ENCODE measurements at places on chromosomes 6 and 20.

GRCh38 chr6:136737374-136737844 is 54.9 kb downstream of the MAP3K5 start:
- DNase-seq, result no peak

- no peak for DNase-seq
These were observed 46.9 kb downstream of the OGFRL1 start for GRCh38 chr6:71335544-71335943.

- no peak for DNase-seq
These were observed 11.9 kb downstream of the MDFI start for GRCh38 chr6:41650120-41650519.

- DNase-seq, result no peak
These were observed 50.7 kb downstream of the SYNJ2 start for GRCh38 chr6:158032354-158032733.

DNA sequence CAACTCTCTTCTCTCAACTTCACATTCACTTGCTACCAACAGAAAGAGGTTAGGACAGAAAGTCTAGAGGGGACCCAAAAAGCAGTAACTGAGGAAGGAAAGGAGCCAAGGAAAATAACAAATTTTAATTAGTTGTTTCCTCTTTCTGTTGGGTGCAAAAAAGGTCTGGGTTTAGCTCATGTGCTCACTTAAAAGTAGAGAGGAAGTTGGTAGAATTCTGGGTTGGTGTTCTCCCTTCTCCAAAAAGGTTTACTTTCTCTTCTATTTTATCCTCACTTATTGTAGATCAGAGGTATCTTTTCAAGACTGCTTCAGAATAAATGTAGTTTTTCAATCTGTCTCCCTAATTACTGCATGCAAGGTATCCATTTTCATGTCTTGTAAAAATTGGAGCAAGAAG is 42.8 kb downstream of the MAP3K7 start:
- DNase-seq, result no peak

DNA sequence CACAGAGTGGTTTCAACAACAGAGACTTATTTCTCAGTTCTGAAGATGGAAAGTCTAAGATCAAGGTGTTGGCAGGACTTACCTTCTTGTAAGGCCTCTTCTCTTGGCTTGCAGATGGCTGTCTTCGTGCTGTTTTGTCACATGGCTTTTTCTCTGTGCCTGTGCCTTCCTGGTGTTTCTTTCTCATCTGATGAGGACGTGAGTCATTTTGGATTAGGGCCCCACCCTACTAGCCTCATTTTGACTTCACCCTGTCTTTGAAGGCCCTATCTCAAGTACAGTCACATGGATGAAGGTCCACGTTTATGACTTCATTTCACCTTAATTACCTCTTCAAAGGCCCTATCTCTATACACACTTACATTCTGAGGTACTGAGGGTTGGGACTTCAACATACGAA is 41.4 kb upstream of the LAMA2 start:
- no peak for DNase-seq

DNA sequence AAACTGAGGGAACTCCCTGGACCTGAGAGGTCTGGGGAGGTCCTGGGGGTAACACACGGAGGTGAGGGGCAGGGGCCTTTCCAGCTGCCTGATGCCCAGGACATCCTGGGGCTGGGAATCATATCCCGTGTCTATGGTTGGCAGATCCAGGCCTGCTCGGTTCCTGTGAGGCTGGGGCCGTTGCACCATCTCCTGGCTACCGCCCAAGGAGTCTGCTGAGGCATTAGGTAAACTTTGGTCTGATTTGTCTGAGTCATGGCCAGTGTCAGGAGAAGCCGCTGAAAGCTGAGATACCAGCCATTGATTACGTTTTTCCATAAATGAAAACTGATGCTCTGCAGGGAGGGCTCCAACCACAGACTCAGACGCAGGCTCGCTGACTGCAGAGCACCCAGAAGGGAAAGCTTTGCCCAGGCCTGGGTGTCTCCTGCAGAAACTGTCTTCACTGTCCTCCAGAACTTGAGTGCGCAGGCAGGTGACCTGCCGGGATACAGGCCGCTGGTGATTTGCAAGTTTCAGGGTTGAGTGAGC is 14.2 kb downstream of the TRAF3IP2 start:
- DNase-seq, result peak; percentile 98

DNA sequence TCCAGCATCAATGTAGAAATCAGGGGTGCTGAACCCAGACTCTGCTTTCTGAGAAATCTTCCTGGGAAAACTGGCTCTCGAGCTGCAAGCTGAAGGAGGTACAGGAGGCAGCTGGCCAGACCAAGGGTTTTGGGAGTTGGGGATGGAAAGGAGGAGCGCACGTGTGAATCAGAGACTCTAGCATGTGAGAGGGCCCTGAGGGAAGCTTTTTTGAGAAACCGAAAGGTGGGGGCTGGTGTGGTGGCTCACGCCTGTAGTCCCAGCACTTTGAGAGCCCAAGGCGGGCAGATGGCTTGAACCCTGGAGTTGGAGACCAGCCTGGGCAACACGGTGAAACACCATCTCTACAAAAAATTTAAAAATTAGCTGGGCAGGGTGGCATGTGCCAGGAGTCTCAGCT is 37.1 kb upstream of the EEF1E1 start:
- DNase-seq, result no peak

All from MG63 (cell line).